ENCODE measurements at places on chromosomes 1 and 21.

DNA sequence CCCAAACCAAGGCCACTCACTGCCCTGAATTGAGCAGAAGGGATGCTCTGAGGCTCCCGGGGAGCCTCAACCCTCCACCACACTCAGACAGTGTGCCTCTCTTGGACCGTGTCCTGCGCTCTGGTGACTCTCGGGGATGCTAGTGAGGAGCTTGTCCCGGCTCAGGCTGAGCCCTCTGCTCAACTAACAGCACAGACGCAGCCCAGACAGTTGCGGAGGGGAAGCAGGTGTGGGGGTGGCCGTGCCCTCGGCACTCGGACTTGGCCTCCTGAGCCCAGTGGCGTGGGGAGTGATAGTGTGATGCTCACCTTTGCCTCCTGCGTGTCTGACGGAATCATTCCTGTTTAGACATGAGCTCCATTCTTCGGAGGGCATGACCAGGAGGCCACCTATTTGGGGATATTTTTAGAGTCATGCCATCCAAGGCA, 15.4 kb upstream of the SLC19A1 start:
- DNase-seq: no peak

DNA sequence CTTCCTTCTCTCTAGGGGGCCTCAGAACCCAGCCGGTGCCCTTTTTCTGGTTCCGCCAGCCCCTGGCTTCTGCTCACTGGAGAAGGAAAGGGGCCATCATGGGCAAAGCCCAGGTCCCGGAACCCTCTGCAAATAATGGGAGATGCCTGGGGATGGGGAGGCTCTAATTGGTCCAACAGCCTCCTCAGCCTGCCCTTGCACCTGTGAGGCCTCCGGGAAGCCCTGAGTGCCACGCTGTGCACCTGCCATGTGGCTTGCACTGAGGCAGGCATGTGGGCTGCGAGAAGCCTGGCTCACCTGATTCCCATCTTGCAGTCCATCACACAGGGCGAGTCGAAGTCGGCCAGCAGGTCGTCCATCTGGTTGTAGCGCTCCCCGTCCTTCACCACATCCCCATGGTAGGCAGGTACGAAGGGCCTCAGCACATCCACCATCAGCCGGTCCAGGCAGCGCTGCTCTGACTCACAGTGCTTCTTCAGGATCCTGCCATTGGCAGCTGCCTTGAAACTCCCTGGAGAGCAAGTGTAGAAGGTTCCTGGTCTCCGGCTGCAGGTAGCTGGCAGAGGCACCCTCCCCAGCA, 92.1 kb downstream of the ITPKB start:
- no peak for DNase-seq

- no peak for DNase-seq
Observed at GRCh38 chr1:47575855-47576757, 138.3 kb downstream of the FOXD2 start.

GRCh38 chr1:180849031-180849775, 63.5 kb upstream of the KIAA1614 start:
- DNase-seq: no peak

GRCh38 chr1:119323216-119323982, 45.2 kb upstream of the HAO2 start:
- DNase-seq: no peak

GRCh38 chr1:206041640-206042039, 11.3 kb upstream of the RHEX start:
- no peak for DNase-seq

GRCh38 chr21:14557413-14557812, 11.3 kb upstream of the SAMSN1 start:
- DNase-seq: no peak

- DNase-seq: no peak
Observed at GRCh38 chr1:163191301-163191700, 11.4 kb downstream of the RGS5 start.

DNA sequence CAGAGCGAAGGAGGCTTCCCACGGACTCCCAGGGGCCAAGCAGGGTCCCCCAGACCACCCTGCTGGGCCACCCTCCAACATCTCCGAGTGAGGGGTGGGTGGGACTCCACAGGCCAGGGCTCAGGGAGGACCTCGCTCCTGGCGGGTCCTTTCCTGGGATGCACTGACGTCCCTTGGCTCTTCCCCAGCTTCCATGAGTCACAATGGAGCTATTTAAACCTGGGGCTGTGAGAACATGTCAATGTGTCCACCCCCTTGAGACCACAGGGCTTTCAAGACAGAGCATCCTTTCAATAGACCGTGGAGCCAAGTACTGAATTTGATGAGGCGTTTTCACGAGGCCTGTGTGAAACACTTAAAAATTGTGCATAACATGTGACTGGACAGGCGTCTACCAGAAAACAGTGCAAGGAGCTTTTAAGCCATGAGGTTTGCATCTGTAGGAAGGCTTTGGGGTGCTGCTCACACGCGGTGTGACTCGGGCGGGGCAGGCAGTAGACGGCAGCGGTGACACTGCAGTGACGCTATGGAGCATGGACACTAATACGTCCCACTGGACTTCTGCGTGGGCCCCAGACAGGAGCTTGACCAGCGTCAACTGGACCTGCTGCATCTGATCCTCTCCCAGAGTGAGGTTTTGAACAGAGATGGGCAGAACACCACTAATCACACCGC, 24.1 kb upstream of the NPHP4 start:
- DNase-seq: no peak

- no peak for DNase-seq
Observed at GRCh38 chr1:84991097-84991920, 5.6 kb downstream of the MCOLN2 start.

DNA sequence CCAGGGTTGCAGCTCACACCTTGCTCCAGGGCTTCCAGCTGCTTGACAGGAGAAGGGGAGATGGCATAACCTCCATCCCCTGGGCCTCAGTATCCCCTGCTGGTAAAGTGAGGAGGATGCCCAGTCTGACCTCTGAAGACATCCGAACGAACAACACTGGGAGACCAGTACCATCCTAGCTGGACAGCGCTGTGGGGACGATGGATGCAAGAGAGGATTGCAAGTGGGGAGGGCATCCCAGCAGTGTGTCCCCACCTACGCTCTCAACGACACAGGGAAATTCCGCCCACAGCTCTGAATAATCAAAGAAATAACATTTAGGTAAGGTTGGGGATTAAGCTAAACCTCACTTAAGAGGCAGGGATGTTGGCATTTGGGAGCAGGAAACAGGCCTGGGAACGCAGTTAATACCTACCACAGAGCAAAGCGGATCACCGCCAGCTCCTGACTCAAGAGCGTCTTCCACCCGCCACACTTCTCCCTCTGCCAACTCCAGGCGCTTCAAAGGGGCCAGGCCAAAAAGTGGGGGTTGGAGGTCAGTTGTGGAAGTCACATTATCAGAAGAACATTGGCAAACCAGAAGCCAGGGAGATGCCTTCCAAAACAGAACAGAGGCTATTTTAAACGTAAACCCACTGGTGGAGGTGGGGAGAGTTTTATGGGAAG, 47.6 kb downstream of the SSBP3 start:
- no peak for DNase-seq

DNA sequence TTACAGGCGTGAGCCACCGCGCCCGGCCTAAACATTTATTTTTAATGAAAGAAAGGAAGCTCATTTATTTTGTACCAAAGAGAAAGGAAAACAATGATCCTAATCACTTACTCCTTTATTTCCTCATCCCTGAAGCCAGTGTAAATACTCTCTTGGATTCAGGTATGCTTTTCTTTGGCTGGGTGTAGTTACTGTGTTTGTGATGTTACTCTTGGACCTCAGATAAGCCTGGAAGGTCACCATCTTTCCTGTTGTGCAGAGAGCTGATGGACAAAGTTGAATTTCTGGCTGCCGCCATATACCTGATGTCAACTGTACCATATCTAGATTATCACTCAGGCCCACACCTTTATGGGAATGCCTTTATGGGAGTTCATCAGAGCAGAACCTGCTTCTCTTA, 35.4 kb upstream of the FOXE3 start:
- DNase-seq: no peak

GRCh38 chr1:1782399-1783221, 4.3 kb upstream of the NADK start:
- DNase-seq: peak; percentile 39

GRCh38 chr1:53685272-53686051, 53.5 kb downstream of the GLIS1 start:
- DNase-seq: no peak

- DNase-seq: no peak
Observed at GRCh38 chr1:40567825-40568224, 36.4 kb downstream of the ZNF684 start.

DNA sequence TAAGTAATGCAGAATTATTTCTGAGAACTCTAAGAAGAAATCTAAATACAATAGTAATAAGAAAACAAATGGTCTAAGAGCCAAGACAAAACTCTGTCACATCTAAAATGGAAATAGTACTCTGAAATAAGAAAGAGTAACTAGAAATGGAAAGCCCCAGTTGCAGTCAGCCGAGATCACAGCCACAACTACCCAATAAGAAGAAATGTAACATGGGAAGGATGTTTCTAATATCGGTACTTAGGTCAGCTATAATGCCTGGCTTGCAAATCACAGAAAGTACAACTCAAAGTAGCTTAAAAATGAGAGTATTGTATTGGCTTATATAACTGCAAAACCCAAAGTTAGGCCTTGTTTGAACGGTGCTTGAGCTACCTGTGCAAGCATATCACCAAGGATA, 58.6 kb upstream of the USP25 start:
- DNase-seq: no peak

GRCh38 chr1:3234956-3235355, 166.0 kb downstream of the PRDM16 start:
- DNase-seq: no peak

- no peak for DNase-seq
Observed at GRCh38 chr1:83761167-83762038, 237.5 kb downstream of the TTLL7 start.

DNA sequence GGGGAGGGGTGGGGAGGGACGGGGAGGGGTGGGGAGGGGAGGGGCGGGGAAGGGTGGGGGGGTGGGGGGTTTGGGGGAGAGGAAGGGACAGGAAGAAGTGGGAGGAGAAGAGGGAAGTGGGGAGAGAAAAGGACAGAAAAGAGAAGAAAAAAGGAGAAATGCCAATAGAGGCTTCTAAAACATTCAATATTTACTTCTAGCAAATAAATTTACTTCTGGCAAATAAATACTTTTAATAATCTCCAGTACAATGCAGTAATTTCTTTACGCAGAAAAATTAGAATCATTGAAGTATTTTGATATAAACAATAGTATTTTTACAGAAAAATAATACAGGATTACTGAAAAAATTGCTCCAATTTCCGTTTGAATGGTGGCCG, 9.4 kb upstream of the GPR161 start:
- no peak for DNase-seq

DNA sequence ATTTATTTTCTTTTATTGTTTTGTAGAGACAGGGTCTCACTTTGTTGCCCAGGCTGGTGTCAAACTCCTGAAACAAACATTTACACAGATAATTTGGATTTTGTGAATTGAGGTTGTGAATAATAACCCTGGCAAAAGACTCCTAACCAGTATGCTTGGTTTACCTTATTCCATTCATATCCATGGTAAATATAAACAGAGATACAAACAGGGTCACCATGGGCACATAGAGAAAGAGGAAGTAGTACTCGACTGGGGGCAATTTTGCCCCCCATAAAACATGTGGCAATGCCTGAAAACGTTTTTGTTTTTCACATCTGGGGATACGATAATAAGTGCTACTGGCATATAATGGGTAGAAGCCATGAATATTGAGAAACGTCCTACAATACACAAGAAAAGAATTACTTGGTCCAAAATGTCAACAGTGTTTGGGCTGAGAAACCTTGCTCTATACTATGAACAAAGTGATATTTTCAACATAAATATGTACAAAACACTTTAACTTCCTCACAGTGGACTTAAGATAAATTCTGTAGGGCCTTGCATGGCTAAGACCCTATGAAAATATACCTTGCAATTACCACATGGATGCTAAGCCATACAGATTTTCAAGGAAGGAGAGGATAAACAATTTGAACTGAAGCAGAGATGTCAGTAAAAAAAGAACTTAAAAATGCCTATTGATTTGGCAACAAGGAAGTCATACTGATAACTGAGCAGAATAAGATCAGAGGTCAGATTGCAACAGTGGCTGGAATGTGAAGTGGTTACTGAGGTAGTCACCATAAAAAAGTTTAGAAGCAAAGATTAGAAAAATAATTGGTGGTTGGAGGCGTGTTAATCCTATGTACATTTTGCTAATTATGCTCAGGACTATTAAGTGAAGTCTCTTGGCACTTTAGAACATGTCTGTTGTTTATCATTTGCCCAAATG, 27.4 kb upstream of the ASPM start:
- DNase-seq: no peak

- no peak for DNase-seq
Observed at GRCh38 chr1:210440081-210440480, 111.4 kb downstream of the HHAT start.

GRCh38 chr21:36403713-36404112, 18.5 kb downstream of the CHAF1B start:
- DNase-seq: no peak

GRCh38 chr1:66711420-66711819, 40.8 kb upstream of the DYNLT5 start:
- DNase-seq: no peak

- no peak for DNase-seq
Observed at GRCh38 chr1:232635778-232636356, 5.9 kb upstream of the SIPA1L2 start.

DNA sequence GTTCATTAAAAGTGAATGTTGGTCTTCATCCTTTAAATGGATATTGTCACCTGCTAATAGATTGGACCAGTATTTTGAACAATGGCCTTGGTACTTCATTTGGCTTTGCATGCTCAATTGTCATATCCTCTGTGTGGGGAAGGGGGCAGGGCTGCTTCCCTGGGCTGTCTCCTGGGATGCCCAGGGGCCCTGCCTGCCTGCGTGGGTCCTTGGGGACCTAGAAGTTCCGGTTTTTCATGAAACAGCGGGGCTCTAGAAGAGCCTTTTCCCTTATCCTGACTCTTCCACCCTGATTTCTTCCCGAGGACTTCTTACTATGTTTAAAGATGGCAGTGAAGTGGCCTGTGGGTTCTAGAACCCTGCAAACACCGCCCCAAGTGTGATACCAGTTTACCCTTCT, 97.5 kb downstream of the DISC1 start:
- no peak for DNase-seq

GRCh38 chr1:39988618-39989343, 33.8 kb downstream of the MFSD2A start:
- no peak for DNase-seq

- DNase-seq: no peak
Observed at GRCh38 chr1:6093071-6093470, 47.4 kb downstream of the KCNAB2 start.

- no peak for DNase-seq
Observed at GRCh38 chr1:24693827-24694379, 50.8 kb downstream of the SRRM1 start.

DNA sequence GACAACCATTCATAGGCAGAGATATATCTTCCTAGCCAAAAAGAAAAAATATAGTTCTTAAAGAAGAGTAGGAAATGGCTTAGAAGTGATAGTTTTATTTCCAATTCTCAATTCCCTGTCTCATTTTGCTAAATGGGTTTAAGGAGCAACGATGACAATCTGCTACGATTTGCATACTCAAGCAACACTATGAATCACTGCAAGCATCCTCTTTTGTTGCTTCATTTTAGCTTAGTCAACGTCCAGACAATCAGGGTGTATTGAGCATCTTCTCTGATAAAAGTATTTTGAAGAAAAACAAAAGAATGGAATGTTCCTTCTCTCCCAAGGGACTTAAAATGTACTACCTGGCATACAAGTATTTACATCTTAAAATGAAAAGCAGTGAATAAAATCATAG, 80.6 kb downstream of the RGS7 start:
- DNase-seq: no peak

GRCh38 chr1:244207935-244208244, 156.8 kb downstream of the ZBTB18 start:
- DNase-seq: no peak
